ENCODE measurements at places on chromosomes 2 and 18.

DNA sequence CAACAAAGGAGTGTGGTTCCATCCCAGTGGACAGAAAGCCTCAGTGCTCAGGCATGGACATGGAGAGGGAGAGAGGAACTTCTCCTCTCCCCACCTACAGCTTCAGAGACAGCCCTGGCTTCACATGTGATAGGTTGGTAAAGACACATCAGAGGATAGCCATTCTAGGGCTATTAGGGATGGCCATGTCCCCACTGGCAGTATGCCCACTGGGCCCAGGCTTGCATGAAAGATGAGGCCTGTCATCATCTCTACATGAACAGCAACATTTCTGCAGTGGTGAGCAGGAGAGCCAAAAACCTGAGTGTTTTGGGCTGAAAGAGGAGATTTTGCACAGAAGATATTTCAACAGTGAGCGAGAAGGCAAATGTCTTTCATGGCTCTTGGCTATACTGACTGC, 517.2 kb downstream of the NR4A2 start:
- no peak for DNase-seq

DNA sequence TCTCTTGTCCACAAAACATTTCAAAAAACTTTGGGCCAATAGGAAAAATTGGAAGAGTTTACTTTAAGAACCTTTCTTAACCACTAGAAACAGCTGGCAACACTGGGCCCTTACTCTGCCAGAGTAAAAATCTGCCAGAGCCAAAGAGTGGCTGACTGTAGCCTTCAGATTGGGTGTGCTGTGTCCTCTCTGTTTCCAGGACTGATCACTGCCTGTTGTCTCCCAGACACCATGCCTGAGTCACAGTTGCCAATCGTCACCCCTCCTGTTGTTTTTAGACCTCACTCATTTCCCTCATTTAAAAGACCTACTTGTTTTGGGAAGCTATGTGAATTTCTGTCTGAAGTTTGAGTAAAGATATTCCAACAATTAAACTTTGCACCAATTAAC, 159.1 kb downstream of the PPP1R1C start:
- no peak for DNase-seq

DNA sequence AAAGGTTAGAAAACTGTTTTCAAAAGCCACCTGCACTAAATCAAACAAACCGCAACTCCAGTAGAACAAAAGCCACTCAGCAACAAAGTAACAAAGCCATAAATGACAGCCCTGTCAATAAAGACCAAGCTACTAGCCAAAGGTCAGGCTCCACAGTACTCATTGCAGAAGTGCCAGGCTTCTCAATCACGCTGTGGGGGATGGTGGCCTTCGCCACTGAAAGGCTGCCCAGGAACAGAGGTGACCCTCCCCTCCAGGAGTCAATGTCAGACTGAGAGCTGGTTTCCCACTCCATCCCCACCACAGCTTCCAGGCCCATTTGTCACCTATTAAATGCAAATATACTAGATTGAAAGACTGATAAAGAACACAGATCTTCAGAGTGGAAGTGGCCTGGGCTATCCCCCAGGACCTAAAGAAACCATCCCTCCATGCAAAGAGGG, 5.9 kb downstream of the ATP8B1 start:
- DNase-seq: no peak

DNA sequence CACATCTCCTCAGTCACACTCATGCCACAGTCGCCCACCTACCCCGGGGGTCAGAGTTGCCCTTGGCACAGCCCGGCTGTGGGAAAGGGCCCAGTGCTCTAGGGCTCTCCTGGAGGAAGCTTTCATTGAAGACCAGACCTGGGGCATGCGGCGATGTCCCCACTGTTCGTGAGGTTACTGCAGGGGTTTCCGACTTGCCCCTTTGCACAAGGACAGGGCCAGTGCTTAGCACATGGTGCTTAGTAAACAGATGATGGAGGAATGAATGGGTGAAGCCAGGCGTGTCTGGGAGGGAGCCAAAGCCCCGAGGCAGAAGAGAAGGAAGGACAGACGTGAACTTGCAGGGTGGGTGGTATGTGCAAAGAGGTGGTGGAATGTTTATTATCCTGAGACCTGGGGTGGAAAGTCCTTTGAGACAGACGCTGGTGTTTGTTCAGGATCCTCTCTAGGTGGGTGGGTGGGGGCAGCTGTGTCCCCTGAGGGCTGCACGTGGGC, 205.9 kb upstream of the ARL4C start:
- no peak for DNase-seq

- DNase-seq: no peak
Observed at GRCh38 chr2:58669998-58670397, 428.9 kb upstream of the FANCL start.

DNA sequence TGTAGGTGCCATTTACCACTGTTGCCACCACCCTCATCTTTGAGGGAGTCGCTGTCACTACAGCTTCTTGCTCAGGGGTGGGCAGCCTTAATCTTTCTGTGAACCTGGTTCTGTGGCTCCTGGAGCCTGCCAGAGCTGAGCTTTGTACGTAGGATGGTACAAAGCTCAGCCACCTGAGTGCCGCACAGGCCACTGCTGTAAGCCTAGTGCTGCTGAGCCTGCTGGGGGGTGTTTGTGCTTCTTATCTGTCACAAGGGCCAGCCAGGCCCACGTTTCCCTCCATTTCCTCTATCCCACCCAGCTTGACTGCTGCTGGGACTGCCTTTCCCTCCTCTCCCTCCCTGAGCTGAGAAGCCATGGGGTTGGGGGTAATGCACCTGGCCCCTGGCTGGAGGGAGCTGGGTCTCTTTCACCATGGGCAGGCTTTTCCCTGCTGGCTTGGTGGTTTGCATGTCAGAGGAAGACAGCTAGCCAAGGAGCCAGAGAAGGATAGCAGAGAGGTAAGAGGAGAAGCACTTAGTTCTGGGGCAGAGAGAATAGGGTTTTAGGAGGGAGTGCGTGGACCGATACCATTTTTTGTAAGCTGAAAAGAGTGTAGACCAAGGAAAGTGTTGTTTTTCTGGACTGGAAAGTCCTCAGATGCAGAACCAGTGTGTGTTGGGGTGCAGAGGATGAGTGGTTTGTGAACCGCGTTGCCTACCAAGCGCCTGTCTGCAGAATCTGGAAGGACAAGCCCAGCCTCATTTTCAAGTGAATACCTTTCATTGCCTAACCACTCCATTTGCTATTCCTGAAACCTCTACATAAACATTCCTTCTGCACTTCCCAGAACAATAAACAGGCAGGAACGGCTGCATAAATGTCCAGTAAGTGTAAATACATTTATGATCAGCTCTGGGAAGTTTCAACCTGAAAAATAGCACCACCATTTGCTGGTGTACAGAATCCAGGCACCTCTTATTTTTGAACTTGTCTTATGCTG, 45.1 kb upstream of the FHL2 start:
- DNase-seq: no peak

DNA sequence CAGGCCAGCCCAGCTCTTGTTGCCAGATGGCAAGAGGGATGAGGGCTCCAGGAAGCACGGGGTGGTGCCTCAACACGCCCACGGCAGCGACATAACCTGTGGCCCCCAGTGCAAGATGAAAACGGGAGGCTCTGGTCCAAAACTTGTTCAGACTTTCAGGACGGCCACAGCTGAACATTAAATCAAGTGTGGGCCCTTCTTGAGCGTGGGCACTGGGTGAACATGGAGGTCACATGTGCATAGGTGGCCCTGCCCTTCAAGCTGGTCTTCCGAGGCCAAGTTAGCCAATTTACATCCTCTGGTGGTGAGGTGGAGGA, 77.5 kb downstream of the NDUFA10 start:
- no peak for DNase-seq

DNA sequence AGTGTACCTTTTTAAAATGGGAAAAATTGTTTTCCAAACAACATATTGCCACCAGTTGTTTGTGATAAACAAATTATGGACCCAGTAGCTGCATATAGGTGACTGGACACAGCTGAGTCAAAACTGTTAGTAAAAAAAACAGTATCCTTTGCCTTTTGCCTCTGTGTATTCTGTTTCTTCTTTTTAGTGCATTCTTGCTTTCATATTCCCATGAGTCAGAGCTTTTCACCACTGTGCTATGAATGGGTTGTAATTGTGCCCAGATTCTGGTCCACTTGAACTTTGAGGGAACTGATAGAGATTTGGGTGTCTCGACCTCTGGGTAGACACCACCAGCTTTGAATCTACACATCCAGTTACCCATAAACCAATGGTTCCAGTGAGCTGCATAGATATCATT, 1441.9 kb upstream of the ZEB2 start:
- no peak for DNase-seq

- DNase-seq: no peak
Observed at GRCh38 chr2:140550821-140551220, 1580.0 kb downstream of the LRP1B start.

GRCh38 chr2:120563616-120564015, 172.1 kb upstream of the GLI2 start:
- DNase-seq: no peak

DNA sequence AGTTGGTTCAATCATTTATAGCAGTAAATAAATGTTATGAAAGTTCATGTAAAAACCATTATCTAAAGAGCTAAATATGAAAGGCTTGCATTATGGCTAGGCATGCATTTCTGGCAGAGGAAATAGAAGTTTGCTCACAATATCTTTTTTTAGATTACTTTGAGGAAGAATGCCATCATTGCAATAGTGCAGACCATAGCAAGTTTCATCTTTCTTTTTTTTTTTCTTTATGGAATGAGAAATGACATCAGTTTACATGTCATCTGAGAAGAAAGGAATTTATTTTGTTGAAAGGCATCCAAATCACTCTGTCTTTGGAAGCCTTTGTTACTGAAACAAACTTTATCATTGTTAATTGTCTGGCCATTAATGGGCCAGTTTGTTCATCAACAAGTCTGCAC, 74.5 kb upstream of the NCKAP5 start:
- no peak for DNase-seq

GRCh38 chr2:119680457-119681202, 1.6 kb downstream of the TMEM177 start:
- DNase-seq: no peak

DNA sequence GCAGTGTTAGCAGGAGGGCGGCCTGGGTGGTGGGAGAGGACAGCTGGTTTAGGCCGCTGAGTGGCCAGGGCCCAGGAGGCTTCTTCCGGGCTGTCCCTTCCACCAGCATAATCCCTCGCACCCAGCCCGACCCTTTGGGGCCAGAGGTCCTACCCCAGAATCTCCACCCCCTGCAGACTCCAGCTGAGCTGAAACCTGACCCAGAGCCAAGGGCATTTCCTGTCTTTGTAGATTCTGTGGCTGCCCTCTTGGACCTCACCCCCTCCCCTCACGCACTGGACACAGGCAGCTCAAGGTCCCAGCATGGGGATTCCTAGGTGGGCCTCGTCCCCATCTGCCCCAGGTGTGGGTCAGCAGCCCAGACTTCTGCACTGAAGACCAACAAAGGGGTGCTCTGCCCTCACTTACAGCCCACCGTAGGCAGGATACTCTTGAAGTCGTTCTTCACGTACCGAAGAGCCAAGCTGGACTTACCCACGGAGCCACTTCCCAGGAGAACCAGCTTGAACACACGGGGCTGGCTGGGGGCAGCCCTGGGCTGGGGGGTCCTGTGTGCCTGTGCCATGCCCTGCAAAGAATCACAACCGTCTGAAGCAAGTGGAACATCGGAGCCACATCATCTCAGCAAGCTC, 4.8 kb downstream of the RAB17 start:
- DNase-seq: no peak

- DNase-seq: no peak
Observed at GRCh38 chr2:26516781-26517180, 38.9 kb upstream of the OTOF start.

DNA sequence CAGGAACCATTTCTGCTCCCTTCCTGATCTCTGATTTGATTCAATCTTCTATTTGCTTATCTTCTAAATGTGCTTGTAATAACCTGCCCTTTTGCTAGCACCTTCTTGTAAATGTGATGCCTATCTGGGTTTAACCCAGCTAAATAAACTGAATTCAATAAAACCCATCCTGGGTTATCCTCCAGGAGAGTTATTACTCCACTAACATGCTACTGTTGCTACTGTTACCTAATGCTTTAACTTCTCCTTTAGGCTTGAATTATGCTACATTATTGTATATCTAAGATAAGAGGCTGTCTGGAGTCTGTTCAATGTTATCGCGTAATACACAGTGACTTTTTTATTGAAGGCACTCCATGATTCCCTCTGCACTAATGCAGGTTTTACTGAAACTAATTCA, 206.5 kb upstream of the CTAGE1 start:
- no peak for DNase-seq

DNA sequence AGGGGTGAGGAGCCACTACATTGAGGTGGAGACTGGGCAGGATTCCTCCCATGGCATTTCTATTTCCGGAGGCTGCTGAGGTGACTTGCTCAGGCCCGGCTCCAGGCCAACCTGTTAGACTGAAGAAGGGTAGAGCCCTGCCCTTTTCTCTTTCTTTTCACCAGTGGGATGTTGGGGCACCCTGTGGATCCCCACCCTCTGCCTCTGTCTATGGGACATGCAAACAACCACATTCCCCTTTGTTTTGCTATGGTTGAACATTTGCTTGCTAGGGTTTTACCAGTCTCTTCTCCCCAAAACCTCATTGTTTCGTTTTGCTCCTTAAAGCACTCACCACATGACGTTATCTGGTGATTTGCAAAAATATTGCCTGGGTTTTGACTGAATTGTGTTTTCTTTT, 183.3 kb downstream of the ARL4C start:
- no peak for DNase-seq

DNA sequence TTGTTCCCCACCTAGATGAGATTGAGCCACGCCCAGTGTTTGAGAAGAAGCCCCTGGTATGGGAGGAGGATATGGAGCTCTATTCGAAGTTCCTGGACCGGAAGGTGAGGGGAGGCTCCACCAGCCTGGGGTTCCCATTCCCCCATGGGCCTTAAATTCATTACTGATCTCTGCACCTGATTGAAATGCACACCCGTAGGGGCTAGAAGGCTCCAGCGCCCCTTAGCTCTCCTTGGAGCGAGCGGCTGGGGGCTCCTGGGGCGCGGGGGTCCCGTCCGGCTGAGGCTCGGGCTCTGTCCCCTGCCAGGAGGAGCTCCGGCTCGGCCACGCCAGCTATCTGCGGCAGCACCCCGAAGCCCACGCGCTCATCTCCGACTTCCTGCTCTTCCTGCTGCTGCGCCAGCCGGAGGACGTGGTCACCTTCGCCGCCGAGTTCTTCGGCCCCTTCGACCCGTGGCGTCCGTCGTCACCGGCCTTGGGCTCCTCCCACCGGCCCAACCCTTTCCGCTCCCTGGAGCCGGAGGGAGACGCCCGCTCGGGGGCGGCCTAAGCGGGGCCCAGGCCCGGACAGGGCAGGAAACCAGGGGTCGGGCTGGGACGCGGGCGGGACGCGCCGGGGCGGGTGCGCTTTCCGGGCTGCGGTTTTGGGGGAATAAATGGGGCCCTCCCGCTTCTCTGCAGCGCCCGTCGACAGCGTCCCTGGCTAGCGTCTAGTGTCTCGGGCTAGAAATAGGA, 10.9 kb downstream of the CATIP start:
- DNase-seq: peak; percentile 52

DNA sequence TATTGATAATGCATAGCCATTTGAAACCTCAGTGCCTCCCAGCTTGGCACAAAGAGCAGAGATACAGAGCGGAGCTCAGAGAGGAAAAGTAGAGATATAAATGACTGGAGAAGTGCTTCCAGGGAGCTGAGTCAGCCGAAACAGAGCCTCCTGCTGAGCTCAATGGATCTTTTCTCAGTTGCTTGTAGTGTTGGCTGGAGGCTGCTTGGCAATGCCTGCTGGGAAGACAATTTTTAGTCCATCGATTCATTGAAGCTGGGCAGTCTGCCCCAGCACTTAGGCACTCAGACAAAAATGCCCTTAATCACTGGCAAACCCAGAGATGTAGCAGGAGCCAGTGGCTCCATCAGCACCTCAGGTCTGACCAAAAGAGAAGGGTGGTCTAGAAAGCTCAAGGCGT, 81.3 kb upstream of the SETBP1 start:
- DNase-seq: no peak

GRCh38 chr2:18849841-18850578, 260.6 kb upstream of the NT5C1B start:
- DNase-seq: no peak
